H1 (cell line): ENCODE measurements at places on chromosomes 1 and 21.
A peak's percentile ranks its signal among the peaks of the same experiment; 100 is the strongest.

DNA sequence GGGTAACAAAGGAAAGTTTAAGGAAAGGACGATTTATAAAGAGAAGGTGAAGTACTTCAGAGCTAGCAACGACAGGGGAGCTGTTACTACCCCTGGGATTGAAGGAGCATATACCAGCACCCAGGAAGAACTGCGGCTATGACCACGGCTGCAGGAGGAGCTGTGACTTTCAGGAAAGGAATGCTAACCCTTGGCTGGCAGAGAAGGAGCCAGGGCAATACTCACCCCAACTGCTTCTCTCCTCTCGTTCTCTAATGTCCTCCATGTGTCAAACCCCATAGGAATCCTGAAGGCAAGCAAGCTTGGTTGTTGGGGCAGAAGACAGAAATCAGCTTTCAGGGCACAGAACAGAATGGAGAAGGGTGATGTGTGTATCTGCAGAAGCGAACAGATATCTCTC, 120.5 kb downstream of the TMEM53 start:
- DNase-seq, result no peak

GRCh38 chr1:160151303-160151702, at the start of gene ATP1A4:
TSS of gene ATP1A4 (plus strand) at chr1:160151603. CDS start at chr1:160152041, 438 bp downstream.
- DNase-seq, result no peak

- DNase-seq, result no peak
Measured at GRCh38 chr1:36119456-36119855, 5.6 kb downstream of the COL8A2 start.

DNA sequence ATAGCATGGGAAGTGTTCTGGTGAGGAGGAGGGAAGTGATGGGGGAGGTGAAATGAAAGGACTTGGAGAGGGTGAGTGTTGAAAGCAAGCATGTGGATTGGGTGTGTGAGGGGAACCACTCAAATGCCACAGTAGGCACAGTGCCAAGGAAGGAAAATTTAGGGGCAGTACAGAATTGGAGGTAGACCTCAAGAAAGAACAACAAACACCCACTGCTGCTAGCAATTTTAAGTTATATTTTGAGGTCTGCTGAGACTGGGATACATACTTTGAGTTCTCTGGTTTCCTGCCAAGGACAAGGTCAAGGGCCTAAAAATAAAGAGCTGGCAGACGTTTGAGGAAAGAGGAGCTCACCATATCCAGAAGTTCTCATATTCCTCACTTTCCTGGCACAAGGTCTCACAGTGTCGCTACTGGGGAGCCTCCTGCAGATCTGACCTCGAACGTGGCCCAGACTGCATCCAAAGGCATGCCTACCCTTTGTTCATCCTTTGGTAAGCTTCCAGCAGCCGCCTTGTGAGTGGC, 104.0 kb downstream of the BRINP2 start:
- DNase-seq, result no peak

GRCh38 chr1:21344750-21345443, 54.6 kb upstream of the ECE1 start:
- DNase-seq, result peak; percentile 65

DNA sequence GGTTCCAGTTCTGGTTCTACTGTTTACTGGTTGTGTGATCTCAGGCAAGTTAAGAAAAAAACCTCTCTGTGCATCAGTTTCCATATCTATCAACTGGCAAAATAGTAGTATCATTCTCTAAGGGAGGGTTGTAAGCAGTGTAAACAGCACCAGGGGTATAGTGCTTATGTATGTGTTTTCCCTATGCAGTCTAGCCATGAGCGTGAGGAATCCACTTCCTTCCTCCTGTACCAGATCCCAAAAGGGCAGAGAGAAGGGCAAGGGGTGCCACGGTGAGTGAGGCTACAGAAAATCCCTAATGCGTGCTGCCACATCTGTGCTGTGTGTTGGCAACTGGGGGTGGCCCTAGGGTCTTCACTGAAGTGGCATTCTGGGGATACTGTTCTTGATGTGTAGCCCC, 18.4 kb upstream of the RNF19B start:
- DNase-seq, result no peak

- DNase-seq, result no peak
Measured at GRCh38 chr1:150477733-150478132, 9.5 kb upstream of the TARS2 start.

DNA sequence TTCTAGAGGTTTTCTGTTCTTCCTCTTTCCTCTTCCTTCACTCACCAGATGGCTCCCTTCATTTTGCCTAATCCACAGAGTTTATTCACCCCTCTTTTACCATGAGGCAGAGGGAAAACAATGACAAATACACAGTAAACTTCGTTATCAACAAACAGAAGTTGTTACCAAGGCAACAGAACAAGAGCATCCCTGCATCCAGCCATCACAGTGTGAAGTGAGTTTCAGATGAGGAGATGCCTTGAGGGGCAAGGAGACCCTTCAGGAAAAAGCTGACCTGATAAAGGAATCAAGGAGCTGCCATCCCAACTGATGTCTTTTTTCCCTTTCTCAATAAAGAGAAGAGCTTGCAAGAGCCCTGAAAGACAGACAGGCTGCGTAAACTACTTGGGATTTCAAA, 195.3 kb downstream of the BRINP2 start:
- DNase-seq, result no peak

GRCh38 chr1:41806472-41807155, 112.1 kb downstream of the HIVEP3 start:
- DNase-seq, result no peak

DNA sequence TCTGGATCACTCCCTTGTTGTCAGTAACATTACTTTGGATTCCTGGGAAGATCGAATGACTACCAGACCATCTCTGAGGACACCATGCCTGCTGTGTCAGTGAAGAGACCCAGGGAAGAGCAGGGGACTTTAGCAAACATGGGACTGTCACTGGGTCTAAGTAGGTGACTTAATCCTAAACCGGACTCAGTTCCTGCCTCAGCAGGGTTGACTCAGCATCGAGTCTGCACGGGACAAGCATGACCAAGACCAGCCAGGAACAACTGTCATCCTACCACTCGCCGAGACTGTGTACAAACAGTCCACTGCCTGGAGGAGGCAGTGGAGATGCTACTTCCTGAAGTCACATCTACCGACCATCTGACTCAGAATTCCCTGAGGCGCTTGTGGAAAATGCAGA, 53.2 kb upstream of the RAB4A start:
- no peak for DNase-seq

- no peak for DNase-seq
Measured at GRCh38 chr1:53139951-53140361, 2.5 kb downstream of the SLC1A7 start.

DNA sequence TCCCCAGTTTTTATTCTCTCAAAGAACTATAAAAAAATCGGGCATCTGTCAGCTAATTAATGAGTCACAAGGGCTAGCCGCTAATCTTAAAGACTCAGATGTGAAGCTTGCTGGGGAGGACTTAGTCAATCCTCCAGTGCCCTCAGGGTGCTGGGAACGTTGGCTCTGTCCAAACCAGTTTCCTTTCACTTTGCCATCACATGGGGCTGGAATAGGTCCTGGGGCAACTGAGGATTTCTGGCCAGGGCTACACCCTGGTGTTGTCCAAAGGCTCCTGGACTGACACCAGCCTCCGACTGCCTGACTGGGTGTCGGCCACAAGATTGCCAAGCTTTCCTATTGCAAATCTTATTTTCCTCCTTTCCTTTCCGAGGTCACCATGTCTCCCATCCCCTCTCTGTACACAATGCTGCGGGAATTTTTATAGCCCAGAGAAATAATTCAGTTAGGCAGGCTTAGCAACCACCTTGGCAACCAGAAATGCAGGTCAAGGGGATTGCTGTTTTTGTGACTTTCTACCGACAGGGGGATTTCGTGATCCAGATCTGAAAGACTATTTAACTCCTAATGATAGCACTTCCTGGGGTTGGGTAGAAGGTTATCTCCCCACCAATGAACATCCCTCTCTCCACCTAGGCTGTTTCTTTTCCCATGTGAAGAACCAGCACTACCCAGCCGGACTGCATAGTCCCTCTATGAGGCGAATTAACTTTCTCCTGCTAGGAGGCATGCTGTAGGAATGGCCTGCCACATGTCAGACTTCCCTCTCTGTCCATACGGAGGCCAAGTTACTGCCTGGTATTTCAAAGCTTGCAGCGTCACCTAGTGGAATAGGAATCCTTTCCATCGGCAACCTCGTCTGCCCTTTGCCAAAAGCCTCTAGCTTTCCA, 29.9 kb upstream of the CTBS start:
- peak; percentile 49 for DNase-seq

DNA sequence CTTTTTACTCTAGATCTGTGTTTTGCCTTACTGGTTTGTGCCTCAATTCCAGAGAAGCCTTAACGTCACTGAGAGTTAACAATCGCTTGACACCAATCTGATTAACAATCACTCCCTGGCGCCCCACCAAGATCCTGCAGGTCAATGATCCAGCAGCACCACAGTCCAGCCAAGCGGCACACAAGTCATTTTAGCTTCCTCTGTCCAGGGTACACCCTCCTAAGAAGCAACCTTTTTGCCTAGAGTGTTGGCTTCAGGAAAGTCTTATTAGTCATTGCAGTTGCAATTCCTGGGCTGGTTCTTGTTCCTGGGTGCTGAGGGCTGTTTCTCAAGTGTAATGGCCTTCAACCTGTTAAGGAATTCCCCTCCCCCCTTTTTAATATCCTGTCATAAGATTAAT, 323.0 kb upstream of the USP25 start:
- DNase-seq, result no peak

GRCh38 chr1:185215911-185216310, 58.9 kb downstream of the SWT1 start:
- no peak for DNase-seq
